ENCODE measurements at places on chromosomes 3 and 15.

GRCh38 chr3:176663837-176664831, 533.1 kb downstream of the TBL1XR1 start:
- no peak for DNase-seq

GRCh38 chr3:44510000-44510368, 32.5 kb upstream of the ZNF445 start:
- DNase-seq: peak; percentile 3

DNA sequence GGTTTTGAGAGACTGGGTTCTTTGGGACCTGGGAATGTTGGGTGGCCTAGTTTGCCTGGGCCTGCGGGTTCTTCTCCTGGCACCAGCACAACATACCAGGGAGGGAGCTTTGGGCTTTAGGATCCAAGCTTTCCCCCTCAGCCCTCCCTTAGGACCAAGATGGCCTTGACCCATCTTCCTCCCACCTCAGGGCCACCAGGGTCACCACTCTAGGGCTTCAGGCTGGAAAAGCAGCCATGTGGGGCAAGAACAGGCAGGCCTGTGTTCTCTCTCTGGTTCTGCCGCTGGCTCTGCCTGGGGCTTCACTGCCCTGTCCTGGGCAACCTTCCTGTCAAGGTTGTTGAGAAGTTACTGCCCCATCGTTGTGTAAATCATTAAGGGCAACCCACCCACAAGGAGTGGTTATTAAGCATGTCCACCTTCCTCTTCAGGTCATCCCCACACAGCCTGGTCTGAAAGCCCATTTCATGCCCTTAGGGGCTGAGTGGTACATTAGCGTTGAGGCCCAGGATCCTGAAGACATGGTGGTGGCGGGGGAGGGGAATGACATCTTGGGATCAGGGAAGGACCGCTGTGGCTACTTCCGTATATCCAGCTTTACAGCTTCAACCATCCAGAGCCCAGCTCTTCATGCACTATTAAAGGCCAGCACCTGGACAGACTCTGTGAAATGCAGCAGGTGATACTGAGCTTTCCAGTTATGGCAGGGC, 652 bp downstream of the DUOX1 start:
- no peak for DNase-seq

- no peak for DNase-seq
Measured at GRCh38 chr3:115693868-115694267, 70.6 kb downstream of the GAP43 start.

GRCh38 chr15:83919319-83919830, 265.5 kb downstream of the ADAMTSL3 start:
- no peak for DNase-seq

DNA sequence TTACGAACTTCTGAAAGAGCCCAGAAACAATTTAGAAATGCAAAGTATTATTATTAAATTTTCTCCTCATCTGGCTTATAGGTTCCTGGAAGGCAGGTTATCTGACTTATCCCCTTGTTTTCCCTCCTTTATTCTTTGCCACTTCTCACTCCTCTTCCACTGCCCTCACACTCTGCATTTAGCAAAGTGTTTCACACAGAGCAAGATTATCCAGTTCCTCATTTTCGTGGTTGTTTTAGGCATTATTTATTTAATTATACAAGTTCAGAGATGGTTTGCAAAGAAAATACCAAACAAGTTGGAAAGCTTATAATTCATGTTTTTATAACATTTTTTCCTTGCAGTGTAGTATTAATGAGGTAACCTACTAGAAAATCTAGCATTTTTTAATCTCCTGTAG, 544.9 kb downstream of the NSUN3 start:
- DNase-seq: no peak

- DNase-seq: no peak
Measured at GRCh38 chr15:100665570-100665969, 63.2 kb downstream of the ASB7 start.

DNA sequence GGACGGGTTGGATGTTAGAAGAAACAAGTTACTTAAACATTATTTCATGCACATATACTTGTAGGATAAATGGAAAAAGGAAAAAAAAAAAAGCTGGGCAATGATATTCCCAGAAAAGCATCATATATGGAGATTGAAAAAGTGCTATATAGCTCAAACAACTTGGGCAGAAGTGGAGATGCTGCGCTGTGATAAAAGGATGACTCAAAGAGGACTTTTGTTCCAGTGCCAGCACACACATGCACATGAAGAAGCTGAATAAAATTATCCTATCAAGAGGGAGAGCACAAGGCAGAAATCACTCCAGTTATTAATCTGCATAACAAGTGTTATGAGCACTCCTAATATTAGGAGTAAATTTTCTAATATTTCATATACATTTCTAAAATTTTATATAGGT, 30.9 kb downstream of the FRMD4B start:
- DNase-seq: no peak

GRCh38 chr3:72426618-72427397, 421.4 kb downstream of the SHQ1 start:
- DNase-seq: no peak

DNA sequence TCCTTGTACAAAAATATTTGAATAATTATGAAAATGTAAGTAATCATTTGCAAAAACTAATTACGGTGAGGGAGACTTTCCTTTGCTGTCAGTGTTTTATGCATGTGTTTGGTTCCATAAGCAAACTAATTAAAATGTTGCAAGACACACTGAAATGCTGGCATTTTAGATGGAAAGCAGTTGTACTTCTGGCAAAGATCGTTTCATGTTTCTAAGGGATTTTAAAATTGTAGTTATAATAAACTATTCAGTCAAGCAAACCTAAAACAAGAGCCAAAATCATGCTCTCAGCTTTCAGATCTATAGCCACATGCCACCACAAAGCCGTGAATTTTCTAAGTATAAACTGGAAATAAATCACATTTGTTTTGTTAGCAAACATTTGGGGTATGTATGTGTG, 240.1 kb upstream of the ZNF385D start:
- DNase-seq: no peak

DNA sequence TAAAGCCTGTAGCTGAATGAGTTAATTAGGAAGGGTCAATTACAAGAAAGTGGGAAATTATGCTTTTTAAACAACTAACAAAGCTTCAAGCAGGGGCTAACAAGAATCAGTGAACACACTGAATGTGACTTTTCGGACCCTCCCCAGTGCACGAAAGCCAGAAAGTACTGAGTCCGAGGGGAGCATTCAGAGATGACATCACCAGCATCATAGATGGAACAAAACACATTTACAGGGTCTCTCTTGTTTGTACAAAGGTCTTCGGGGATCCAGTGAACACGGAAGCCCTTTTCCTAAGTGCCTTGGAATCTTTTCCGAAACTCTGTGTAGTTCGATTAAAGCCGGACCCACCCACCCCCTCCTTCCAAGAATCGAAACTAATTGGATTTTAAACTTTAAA, 829 bp downstream of the DCP1A start:
- DNase-seq: no peak
